ENCODE measurements at places on chromosomes 2 and 18.

DNA sequence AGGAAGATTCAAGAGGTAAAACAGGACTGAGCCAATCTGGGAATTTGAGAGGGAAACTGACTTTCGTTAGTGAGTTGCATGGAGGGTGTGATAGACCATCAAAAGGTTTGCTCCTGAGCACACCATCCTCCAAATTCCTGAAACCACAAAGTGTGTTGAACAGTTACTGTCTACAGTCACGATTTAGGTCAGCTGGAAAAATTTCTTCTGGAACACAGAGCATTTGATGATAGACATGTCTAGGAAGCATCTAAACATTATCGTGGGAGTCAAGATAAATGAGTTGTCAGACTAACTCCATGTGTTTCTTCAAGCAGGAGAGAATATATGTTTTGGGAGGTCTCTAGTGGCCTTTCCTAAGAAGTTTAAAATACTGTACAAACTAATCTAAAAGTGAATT is 449.4 kb upstream of the SLC14A2 start:
- no peak for DNase-seq

GRCh38 chr2:8551622-8552074 is 130.2 kb upstream of the ID2 start:
- no peak for DNase-seq

DNA sequence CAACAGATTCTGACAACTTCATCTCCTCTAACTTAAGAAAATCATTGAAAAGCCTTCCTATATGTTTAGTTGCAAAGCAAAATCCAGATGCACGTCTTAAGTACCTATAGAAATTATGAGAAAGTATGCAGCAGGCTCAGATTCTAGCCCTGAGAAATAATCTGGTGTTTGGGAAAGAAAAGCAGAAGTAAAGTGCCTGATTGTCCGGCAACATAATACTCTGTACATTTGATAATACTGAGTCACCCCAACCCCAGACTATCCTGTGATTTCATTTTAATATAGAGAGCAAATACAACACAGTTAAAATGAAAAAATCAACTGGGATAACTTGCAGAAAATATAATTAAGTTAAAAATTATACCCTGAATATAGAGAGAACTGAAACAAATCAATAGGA is 13.5 kb downstream of the RFX8 start:
- DNase-seq: no peak

DNA sequence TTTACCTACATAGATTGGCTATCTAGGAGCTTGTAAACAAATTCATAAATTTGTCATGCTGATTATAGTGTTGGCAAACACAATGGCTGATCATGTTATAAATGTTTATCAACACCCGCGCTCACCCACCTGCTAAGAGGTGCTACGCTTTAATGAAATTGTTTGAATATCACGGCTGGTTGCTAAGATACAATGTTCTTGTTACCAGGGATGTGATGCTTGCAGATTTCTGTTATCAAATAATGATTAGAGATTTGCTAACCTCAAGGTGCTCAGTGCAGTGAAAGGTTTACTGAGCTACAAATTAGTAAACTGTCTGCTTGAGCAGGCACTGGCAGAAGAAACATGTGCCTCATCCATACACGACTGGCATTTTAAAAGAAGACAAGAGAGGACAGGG is 160.0 kb upstream of the ZEB2 start:
- no peak for DNase-seq

DNA sequence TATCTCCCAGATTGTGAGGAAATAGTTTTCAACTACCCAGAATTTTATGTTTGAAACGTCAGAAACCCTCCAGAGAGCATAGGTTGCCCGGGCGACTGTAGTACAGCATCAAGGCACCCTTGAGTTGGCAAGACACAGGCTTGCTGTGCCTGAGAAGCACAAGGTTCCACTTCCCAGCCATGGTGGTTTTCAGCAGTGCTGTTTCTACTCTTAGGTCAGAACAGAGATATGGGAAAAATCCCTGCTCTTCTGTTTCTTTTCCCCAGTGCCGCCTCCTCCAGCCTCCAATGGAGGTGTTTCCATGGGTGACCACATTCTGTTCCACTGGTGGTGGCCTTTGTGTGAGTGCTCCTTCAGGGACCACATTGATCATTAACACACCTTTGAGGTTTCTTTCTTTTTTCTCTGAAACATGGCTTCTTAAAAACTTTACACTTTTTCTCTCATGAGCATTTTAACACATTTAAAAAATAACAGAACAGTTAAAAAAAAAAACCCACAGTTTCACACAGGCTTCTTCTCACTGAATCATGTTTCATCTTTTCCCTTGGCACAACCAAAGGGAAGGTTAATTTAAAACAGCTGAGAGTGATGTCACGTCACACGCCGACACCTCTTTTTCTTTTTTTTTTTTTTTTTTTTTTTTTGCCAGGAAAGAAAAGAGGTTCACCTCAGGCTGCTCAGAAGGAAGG is 229.3 kb upstream of the HDAC4 start:
- DNase-seq: no peak

GRCh38 chr2:29374823-29375222 is 259.6 kb downstream of the CLIP4 start:
- DNase-seq: no peak

- no peak for DNase-seq
These were observed 7.3 kb downstream of the GATA6 start for GRCh38 chr18:22176420-22177326.

DNA sequence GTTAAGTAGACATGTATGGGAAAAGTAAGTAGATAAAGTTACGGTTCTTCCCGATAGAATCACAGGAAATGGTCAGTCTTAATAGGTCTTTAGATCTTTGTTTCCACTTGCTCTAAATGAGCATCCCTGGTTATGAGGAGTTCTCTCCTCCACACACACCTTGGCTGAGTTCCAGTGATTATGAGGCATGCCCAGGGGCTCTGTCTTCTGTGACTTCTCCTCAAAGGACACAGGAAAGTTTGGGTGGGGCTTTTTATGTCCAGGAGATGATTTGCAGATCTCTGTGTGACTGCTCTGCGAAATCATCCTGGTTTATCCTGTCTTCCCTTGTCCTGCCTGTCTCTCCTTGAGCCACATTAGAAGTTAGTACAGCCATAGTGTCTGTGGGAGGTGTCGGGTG is 83.9 kb upstream of the EML6 start:
- no peak for DNase-seq

GRCh38 chr2:73408198-73408597 is 22.6 kb downstream of the ALMS1 start:
- DNase-seq: no peak

GRCh38 chr18:77249569-77250500 is at the start of gene GALR1:
TSS of gene GALR1 (plus strand) at chr18:77249848. CDS start at chr18:77250549, 701 bp downstream.
- DNase-seq: no peak

- no peak for DNase-seq
These were observed 83.8 kb downstream of the EPHA4 start for GRCh38 chr2:221488136-221488807.

- no peak for DNase-seq
These were observed 89.0 kb downstream of the RAPH1 start for GRCh38 chr2:203446071-203446481.

DNA sequence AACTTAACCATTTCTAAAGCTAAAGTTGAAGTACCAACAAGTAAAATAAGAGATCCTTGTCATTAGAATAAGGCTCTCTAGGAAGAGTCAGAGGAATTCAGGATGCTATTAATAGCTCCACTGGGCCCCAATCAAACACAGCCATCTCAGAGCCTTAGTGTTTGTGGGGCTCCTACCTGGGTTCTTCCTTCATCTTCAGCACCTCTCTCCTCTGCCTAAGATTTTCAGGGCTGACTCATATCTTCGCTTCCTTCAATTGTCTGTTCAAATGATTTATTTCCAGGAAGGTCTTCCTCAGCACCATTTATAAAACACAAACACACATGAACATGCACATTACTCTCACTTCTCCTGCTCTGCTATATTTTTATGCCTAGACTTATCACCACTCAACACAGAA is 119.5 kb downstream of the COL6A3 start:
- DNase-seq: no peak

DNA sequence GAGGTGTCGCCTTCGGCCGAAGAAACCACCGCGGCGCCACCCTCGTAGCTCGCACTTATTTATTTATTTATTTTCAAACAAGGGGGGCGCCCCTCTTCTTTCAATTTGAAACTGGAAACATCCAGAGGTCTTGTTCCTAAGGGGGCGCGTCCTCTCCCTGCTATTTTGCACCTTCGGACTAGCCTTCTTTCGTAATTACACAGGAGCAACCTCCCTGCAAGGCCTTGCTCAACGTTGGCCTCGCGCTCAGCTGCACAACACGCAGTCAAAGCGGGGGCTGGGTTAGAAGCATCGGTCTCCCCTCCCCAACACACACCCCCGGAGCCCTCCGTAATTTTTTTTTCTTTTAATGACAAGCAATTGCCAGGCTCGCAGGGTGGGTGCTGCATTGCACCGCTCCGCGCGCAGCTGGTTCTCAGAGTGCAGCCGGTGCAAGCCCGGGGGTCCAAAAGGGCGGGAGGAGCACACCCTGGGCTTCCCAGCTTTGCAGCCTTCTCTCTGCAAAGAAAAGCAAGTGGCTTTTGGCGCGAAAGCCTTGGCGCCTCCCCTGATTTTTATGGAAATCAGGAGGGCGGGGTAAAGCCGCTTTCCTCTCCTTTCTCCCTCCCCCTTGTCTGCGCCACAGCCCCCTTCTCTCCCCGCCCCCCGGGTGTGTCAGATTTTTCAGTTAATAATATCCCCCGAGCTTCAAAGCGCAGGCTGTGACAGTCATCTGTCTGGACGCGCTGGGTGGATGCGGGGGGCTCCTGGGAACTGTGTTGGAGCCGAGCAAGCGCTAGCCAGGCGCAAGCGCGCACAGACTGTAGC is at the start of gene MYCN:
Gene MYCN, plus strand, starts transcription at position 697 of the 807 bp plus-strand sequence. CDS start 1,515 bp downstream, outside the sequence.
- no peak for DNase-seq

GRCh38 chr2:199201539-199201938 is 256.2 kb downstream of the SATB2 start:
- DNase-seq: no peak
